Posterior vena cava (tissue), 2 donors: ENCODE measurements at places on chromosomes 6 and 20.

DNA sequence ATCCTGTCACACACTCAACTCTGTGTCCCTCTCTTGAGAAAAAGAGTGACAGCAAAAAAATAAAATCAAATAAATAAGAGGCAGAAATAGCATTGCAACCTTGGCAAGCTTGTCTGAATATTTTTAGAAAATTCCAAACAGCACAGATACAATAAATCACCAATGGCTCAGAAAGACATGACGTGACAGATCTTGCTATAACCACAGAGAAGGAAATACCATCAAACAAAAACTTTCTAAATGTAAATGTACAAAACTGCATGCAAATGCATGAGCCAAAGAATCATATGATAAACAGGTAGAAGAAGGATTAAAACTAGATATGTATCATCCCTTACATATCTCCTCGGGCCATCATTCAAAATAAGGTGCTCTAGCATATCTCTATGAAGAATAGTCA lies 549.2 kb upstream of the NOX3 start:
- no peak for DNase-seq

- DNase-seq, result no peak
These were observed 331.3 kb downstream of the KIF16B start for GRCh38 chr20:16241911-16242310.

DNA sequence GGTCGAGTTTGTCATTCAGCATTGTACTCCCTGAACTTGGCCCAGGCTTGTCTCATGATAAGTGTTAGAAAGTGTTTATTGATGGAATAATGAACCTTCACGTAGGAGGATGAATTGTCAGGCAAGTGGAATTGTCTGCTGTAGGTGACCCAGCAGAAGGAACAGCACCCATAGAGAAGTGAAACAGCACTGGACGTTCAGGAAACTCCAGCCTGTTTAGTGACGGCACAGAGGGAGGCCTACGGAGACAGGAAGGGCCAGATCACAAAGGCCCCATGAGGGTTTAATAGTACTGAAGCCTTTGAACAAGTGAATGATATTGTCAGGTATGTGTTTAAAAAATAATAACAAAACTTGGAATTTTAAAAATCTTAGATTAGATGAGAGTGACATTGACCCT lies 2.9 kb downstream of the STX11 start:
- DNase-seq, result no peak

DNA sequence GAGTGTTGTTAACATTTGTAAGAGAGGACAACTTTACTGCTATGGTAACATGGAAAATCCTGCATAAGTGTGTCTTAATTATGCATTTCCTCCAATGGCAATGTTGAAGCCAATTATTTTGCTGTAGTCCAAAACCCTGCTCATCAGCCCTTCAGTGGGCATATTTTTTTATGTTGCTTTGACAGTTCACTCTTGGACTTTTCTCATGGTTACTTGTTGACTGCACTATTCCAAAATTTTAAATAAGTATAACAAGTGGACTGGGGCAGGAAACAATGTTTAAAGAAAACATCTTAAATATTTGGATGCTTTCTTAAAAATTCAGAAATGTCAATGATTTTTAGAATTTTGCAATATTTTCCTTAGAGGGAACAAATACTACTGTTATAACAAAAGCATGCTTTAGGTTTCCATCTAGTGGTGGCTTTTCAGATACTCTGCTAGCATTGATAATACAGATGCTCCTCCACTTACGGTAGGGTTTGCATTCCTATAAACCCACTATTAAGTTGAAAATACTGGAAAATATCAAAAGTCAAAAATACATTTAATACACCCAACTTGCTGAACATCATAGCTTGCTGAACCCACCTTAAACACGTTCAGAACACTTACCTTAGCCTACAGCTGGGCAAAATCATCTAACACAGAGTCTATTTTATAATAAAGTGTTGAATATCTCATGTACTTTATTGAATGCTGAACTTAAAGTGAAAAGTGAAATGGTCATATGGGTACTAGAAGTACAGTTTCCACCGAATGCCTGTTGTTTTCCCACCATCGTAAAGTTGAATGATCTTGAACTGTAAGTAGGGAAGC lies 86.4 kb downstream of the ADGRG6 start:
- no peak for DNase-seq

DNA sequence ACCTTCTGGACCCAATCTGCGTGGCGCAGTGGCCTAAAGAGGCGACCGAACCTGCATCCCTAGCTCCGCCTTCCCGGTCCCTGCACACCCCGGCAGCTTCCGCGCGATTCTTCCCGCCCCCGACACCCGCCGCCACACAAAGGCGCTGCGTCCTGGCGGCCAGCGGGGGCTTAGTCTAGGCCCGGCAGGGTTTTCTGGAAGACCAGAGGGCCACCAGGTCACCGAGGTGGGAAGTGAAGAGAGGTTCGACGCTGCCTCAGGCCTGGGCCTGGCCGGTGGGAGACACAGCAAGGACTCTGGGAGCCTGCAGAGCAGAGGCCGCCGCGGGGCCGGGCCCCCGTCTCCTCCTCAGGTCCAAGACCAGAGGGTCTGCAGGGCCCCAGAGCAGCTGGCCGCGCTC lies 154.9 kb downstream of the OR2B2 start:
- DNase-seq, result no peak

DNA sequence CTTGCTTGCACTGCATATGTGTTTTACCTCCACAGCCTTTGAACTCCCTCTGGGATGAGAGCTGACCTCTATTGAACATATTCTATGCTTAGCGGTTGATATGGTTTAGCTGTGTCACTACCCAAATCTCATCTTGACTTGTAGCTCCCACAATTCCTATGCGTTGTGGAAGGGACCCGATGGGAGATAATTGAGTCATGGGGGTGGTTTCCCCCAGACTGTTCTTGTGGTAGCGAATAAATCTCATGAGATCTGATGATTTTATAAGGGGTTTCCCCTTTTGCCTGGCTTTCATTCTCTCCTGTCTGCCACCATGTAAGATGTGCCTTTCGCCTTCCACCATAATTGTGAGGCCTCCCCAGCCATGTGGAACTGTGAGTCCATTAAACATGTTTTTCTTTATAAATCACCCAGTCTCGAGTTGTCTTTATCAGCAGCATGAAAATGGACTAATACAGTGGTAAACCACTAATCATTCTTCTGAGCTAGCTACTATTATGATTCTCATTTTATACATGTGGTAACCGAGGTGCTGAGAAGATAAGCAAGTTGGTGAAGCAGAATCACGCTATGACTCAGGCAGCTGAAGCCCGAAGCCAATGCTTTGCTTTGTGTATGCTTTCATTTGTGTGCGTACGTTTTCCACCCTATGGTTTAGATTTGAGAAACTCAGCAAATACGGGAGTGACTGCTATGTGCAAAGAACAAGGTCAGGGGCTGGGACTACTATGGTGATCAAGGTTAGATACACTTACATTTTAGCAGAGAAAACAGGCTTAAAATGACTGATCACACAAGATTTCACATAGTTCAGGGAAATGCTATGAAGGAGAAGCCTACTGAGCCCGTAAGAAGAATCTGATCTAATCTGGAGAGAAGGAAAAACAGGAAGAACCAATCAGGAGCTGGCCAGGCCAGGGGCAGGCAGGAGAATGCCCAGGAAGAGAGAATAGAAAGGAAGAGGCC lies 363.5 kb downstream of the ESR1 start:
- no peak for DNase-seq

DNA sequence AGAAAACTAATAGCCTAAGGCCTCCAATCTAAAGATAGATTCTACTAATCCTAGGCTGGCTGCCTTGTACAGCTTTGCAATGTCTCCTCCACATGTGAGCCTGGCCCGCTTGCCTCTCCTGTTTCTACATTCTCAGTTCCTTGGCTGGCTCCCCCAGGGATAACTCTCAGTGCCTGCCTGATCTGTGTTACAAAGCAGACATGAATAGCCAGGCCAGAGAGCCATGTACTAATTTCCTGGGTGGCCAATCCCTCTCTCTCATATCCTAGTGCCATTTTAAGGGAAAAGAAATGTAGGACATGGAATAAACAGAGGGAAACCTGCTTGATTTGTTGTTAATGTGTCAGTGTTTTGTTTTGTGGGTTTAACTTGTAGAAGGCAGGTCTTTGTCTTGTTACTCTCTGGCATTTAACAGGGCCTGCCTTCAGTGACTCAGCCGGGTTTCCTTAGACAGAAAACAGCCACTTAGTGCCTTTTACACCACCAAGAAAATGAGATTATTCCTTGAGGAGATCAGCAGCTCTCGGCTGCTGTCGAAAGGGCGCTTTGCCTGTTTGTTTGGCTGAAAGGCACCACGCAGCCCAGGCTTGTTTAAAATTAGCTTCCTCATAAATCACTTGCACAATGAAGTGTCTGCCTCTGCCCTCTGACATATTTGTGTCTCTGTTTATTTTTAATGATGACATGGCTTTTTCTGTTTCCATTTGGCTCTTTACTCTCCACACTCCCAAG lies 702.7 kb downstream of the MAFB start:
- DNase-seq, result peak; percentile 85

DNA sequence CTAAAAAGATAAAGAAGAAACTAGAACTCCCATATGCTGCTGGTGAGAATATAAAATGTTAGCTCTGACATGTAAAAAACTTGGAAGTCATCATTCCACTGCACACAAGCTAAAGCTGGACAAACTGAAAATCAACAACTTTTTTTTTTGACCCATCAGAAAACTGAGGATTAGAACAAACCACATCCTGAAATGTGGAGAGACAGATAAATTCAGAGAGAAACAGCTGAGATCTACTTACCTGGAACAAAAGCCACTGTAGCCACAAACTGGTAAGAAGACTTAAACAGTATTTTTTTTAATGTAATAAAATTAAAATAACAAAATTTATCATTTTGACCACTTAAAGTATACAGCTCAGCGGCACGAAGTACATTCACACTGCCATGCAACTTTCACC lies 408.5 kb upstream of the RGS17 start:
- DNase-seq, result no peak

- no peak for DNase-seq
These were observed 238.8 kb upstream of the SLC35B3 start for GRCh38 chr6:8674126-8674525.

DNA sequence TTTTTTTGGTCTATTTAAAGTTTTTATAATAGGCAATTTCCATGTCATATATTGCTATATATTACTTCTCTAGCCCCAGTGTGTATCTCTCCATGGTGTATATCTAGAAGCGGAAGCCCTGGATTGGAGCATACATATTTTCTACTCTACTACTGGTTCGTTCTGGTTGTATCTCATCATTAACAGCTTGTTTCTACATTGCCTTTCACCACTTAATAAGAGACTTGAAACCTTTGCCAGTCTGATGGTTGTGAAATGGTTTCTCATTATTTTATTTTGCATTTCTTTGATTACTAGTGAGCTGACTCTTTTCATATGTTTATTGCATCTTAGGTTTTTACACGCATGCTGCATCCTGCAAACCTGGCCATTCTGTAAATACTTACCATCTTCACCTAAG lies 3.6 kb downstream of the DSTN start:
- DNase-seq, result no peak

GRCh38 chr6:152948150-152948768 lies 34.6 kb downstream of the FBXO5 start:
- DNase-seq, result no peak

DNA sequence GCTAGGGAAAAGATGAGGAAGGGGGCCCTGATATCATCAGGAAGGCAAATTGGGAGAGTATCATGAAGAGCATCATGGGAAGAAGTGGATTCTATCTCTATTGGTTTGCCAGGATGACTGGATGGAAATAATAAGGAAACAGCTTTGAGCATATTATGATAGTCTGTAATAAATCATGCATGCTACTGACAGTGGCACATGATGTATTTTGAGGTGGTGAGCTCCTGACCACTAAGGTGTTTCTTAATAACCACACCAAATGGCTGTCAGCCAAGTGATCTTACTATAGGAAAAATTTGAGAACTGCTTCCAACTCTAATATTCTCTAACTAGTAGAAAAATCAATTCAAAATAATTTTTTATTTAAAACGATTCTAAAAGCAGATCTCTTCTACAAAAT lies 548.4 kb upstream of the JAG1 start:
- DNase-seq, result no peak

GRCh38 chr6:36752886-36753506 lies 55.4 kb downstream of the RAB44 start:
- DNase-seq, result no peak

- no peak for DNase-seq
These were observed 194.4 kb downstream of the TMEM200A start for GRCh38 chr6:130560231-130560630.

GRCh38 chr20:2149507-2149906 lies 47.9 kb downstream of the STK35 start:
- DNase-seq, result no peak

- DNase-seq, result no peak
These were observed 17.0 kb downstream of the UQCC2 start for GRCh38 chr6:33694401-33694931.

DNA sequence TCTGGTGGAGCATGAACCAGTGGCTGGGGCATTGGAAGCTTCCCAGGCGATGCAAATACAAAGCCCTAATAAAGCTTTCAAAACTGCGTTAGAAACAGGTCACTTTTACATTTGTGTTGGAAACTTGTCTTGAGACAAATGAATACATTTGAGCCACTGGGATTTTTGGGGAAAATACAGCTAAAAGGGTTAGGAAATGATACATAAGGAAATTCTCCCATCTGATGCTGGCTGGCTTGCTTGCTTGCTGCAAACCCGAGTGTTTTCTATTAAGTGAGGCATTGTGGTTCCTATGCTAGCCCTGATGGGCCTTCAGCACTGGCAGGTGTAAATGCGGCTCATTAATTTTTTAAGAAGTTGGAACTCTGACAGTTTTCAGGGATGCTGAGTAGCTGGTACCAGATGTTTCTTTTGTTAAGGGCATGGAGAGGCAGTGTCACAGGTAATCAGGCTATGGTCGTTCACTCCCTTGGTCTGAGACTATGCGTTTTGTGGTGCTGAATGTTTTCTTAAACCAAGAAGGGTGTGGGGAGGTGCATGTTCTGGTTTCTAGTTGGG lies 35.2 kb downstream of the RREB1 start:
- DNase-seq, result no peak
